Heart right ventricle (tissue), 16 donors: ENCODE measurements at places on chromosomes 3 and 15. TPM values are rescaled to one million over a fixed set of nuclear protein-coding genes. Genes with fewer than 3 reads are reported as not detected.

The TLR9 gene
- total RNA-seq, result 0.32 TPM

The CLDN1 gene
- 0.78 TPM for total RNA-seq

The ECE2 gene
- not detected for total RNA-seq

The ZNF148 gene
- 47.5 TPM for total RNA-seq

The HEMK1 gene
- total RNA-seq, result 17.3 TPM

The C3orf52 gene
- total RNA-seq, result 5.0 TPM
